Effector memory CD4-positive, alpha-beta T cell (primary cell): ENCODE measurements at places on chromosomes 12 and 14.

DNA sequence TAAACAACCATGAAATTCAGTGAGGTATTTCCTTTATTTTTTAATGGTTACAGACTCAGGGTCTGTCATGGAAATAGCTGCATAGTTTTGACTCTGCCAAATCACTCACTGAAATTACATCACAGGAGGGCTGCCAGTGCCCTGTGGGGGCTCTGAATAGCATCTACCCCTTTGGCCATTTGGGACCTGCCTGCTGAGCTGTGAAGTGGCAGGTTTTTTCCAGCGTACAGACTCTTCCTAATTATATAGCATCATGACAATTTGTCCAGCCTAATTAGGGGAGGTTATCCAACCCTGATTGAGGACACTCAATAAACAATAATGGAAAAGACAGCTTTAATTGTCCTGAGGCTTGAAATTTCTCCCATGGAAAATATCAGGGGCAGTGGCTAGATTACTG, 1.8 kb upstream of the COCH start:
- DNase-seq: no peak

DNA sequence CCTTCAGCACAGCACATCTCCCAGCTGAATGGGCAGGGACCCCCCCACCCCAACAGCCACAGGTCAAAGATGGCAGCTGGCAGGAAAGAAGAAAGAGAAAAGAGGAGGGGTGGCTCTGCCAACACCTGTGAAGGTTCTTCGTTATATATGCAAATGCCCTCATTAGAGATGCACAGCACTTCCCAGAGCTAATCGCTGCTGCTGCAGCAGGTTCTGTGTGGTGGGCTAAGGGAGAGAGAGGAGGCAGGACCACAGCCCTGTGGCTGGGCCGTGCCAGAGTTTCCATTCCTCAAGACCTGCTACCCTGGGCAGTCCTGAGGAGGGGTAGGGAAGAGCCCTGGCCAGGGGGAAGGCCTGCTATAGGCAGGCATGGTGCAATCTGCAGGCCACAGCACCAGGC, 28.7 kb downstream of the SMUG1 start:
- DNase-seq: no peak

DNA sequence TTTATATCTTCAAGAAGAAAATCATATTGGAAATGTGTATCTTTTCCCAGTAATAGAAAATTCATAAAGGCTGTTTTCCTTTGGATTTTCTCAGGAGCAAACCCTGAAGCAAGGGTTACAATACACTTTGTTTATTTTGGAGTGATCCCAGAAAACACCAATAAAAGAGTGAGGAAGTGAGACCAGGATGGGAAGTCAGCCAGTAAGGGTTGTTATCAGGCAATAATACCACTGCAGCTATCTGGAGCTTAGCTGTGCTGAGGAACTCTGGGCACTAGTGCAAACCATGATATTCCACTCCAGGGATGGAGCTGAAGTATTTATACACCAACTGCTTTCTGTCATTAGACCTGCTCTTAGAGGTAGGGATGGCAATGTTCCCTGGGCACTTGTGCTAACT, 1002.3 kb downstream of the FLRT2 start:
- DNase-seq: no peak

DNA sequence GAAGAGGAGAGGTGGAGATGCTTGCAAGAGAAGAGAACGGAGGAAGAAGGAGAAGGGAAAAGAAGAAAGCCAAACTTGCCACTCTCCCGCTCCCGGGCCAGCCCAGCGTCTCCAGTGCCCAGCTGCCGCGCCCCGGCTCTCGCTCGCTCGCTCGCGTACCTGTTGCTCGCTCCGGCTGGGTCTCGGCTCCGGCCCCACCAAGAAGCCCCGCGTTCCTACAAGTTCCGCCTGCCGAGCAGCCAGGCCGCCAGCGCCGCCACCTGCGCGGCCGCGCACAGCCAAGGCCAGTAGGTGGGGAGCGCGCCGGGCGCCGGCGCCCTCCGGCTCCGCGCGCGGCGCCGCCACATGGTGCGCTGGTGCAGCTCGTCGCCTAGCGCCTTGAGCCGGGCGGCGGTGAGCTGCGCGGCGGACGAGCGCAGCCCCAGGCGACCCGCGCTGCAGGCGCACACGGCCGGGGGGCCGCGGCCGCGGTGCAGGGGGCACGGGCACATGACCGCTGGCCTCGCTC, 370 bp downstream of the HRK start:
- DNase-seq: no peak

- DNase-seq: no peak
These were observed 557 bp upstream of the FICD start for GRCh38 chr12:108514468-108514972.

DNA sequence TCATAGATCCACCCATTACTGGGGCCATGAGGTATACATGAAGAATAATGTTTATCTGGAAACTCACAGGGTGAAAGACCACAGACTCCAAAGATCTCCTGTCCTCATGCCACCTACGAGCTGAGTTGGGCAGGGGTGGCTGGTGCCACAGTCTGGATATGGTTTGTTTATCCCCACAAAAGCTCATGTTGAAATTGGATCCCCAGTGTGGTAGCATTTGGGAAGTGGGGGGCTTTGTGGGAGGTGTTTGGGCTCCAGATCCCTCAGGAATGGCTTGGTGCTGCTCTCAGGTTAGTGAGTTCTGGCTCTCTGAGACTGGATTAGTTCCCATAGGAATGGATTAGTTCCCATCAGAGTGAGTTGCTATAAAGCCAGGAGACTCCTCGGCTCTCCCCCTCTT, 192.3 kb upstream of the FSCB start:
- no peak for DNase-seq

DNA sequence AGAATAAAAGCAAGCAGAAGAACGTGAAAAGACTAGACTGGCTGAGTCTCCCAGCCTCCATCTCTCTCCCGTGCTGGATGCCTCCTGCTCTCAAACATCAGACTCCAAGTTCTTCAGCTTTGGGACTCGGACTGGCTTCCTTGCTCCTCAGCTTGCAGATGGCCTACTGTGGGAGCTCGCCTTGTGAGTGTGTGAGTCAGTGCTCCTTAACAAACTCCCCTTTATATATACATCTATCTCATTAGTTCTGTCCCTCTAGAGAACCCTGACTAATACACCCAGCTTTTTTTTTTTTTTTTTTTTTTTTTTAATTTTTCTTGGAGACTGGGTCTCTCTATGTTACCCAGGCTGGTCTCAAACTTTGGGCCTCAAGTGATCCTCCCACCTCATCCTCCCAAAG, 46.9 kb downstream of the ACTN1 start:
- DNase-seq: no peak

- DNase-seq: no peak
These were observed 845 bp downstream of the L3HYPDH start for GRCh38 chr14:59483363-59483762.

DNA sequence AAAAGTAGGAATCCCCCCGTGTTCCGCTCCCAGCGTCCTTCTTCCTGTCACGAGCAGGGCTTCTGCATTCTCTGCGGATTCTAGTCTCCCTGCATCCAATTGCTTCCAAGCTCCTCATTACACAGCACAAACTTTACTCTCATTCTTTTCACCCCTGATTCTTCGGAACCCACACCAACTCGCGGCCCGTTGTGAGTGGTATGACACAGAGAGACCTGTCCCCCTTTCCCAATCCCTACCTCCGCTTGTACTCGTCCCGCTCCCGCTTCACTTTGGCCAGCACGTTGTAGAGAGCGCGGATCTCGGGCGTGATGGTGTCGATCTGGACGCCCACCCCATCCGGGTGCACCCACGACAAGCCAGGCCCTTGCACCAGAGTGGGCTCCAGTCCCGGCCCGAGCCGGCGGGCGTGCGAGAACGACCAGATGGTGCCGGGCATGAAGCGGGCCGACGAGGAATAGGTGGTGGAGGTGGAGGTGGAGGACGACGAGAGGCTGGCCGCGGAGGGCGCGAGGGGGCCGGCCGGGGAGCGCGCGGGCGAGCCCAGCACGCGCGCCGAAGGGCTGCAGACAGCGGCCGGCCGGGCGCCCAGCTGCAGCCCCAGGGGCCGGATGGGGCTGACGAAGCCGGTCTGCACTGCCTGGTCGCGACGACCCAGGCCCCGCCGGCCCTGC, 687 bp downstream of the IFFO1 start:
- DNase-seq: no peak

GRCh38 chr12:123006977-123007376, 26.5 kb downstream of the ARL6IP4 start:
- DNase-seq: no peak

GRCh38 chr14:72535485-72535884, 358.4 kb downstream of the DPF3 start:
- no peak for DNase-seq

DNA sequence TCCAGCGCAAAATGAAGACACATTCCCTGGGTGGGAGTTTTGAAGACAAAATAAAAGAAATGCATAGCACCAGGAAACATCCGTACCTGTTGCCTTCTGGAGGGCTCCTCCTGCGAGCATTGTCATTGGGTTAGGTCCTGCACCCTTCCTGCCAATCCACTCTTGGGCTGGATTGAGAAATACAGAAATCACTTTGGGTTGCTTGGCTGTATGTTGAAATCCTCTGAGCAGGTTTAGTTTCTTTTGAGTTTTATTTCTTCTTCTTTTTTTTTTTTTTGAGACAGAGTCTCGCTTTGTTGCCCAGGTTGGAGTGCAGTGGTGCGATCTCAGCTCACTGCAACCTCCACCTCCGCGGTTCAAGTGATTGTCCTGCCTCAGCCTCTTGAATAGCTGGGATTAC, 67.6 kb downstream of the ARF6 start:
- no peak for DNase-seq

DNA sequence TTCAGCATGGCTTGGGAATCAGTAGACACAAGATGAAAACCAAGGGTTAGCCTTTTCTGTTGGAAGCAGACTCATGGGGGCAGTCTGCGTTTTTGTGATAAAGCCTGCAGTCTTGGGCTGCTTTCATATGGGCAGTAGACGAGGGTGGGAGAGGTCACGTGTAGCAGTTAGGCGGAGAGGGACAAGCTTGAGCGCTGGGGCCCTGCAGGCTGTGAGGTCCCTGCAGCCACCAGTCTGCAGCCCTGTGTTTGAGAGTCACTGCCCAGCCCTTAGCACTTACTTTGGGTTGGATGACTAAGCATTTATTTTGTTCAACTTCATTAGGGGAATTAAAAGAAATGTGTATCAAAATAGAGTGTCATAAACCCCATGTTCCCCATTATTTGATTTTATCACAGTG, 37.2 kb downstream of the EP400 start:
- DNase-seq: no peak
